Frontal cortex (tissue), 4 donors: ENCODE measurements at places on chromosomes 13 and 19.

DNA sequence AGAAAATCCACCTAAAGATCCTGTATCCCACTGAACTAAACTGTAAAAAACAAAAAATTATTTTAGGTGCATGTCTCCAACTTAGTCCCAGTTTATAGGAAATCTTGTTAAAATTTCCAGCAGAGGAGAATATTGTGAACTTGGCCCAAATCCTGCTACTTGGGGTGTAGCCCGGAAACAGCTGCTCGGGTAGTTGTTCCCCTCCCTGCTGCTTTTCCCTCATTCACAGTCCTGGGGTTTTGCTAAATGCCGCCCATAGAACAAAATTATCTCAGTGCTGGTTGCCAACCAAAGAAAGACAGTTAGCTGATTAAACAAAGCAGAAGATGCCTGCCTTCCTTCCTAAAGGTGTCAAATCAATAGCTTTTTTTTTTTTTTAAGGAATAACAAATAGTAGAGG, 330.5 kb upstream of the KLF12 start:
- no peak for DNase-seq

GRCh38 chr19:51450730-51451307, 7.4 kb downstream of the SIGLEC8 start:
- no peak for DNase-seq

GRCh38 chr13:46617885-46618284, 64.9 kb downstream of the LRCH1 start:
- no peak for DNase-seq

GRCh38 chr19:18023622-18024251, 15.8 kb downstream of the ARRDC2 start:
- DNase-seq = no peak

- DNase-seq = no peak
Measured at GRCh38 chr19:17309965-17310461, 650 bp downstream of the DDA1 start.

GRCh38 chr13:97339988-97340749, 93.8 kb upstream of the RAP2A start:
- DNase-seq = no peak

- no peak for DNase-seq
Measured at GRCh38 chr13:63492604-63493003, 2077.0 kb upstream of the PCDH20 start.

DNA sequence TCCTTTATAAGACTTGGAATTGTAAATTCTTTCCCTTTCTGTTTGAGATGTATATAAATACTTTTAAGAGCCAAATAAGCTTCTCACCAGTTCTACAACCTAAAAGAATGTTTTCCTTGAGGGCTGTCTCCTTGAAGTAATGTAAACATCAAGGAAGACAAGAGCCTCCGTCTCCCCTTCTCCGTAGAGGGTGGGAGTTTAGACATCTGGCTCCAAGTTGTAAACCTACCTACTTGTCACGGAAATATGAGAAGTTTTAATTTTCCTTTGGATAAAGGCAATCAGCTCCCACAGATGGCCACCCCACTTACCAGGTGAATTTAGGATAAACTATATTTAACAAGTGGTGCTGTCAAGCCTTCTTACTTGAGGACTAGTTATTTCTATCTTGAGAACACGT, 237.9 kb downstream of the NALCN start:
- DNase-seq = no peak

DNA sequence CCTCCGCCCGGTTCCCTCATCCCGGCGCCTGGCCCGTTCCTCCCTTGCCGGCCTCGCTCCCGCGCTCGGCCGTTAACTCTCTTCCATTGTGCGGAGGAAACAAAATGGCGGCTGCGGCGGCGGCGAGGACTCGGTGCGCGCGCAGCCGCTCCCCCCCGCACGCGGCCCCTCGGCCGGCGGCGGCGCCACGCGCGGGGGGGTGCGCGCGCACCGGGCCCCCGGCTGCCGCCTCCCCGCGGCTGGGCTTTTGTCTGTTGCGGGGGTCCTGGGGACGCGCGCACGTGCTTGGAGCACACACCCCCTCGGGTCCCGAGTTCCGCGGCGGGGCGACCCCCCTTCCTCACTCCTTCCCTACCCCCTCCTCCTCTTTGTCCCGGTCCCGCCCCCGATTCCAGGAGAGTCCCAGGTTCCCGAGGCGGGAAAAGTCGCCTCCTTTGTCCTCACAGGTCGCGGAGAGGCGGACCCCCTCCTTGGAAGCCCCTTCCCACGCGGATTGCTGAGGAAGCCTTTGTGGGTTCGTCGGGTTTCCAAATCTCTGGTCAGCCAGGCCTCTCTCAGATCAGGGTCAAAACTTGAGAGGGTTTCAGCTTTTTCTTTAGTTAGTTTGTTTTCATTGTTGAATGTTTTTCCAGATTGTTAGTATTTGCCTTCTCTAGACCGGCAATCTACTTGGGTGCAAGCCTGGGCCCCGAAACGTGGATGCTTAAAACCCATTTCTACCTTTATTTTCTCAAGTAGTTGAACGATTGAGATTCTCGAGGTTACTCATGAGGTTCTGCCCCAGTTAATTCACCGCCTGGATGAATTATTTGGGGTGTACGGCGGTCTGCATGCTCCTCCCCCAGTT, 687 bp downstream of the ILF3 start:
- peak; percentile 69 for DNase-seq

GRCh38 chr19:39426170-39426569, 9.6 kb downstream of the RPS16 start:
- no peak for DNase-seq

- no peak for DNase-seq
Measured at GRCh38 chr13:43846496-43847158, 32.9 kb downstream of the CCDC122 start.

DNA sequence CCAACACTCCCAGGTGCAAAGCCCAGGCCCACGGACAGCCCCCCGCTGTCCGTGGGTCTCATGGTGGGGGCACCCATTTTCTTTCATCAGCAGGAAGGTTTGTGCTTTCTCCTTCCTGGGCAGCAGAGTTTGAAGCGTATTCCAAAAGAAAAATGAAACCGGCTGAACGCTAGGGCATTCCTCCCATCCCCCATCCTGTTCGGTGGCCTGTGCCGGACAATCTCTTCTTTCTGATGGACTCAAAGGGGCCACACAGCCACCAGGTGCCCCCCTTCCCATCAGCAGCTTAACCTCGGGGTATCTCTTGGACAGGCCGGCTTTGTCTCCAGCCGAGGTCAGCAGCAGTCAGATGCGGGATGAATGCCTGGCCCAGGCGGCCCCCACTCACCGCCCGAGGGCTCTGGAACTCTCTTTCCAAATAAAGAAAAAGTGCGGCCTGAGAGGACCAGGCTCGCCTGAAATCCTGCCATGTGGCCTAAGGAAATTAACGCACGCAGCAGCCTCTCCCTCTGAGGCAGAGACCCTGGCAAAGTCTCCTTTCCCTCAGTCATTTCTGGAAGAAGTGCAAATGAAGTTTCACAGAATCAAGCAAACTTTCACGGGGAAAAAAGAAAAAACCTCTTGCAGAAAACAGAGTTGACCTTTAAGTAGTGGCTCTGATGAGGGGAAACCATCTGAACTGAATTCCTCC, 67.8 kb downstream of the RASA3 start:
- DNase-seq = no peak

DNA sequence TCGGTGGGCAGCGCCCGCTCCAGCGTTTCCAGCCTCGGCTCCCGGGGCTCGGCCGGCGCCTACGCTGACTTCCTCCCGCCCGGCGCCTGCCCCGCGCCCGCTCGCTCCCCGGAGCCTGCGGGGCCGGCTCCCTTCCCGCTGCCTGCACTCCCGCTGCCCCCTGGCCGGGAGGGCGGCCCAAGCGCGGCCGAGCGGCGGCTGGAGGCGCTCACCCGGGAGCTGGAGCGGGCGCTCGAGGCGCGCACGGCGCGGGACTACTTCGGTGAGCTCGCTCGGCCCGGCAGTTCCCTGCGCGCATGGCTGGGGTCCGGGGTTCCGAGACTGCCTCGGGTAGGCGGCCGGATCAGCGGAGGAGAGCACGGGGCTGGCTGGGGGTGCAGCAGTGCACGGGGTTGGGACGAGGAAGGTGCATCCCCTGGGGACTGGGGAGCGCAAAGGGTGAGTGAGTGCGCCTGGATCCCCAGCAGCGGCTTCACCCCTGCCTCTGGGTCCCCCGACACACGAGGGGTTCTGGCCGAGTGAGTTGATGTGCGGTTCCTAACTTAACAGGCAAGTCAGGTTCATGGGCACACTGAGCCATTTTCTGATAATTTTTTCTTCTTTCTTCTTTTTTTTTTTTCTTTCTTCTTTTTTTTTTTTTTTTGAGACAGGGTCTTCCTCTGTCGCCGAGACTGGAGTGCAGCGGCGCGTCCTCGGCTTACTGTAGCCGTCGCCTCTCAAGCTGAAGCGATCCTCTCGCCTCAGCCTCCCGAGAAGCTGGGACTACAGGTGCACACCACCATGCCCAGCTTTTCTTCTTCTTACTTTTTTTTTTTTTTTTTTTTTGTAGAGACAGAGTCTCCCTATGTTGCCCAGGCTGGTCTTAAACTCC, 1.1 kb downstream of the WTIP start:
- no peak for DNase-seq

- no peak for DNase-seq
Measured at GRCh38 chr13:113800576-113800926, 41.5 kb downstream of the TMEM255B start.

DNA sequence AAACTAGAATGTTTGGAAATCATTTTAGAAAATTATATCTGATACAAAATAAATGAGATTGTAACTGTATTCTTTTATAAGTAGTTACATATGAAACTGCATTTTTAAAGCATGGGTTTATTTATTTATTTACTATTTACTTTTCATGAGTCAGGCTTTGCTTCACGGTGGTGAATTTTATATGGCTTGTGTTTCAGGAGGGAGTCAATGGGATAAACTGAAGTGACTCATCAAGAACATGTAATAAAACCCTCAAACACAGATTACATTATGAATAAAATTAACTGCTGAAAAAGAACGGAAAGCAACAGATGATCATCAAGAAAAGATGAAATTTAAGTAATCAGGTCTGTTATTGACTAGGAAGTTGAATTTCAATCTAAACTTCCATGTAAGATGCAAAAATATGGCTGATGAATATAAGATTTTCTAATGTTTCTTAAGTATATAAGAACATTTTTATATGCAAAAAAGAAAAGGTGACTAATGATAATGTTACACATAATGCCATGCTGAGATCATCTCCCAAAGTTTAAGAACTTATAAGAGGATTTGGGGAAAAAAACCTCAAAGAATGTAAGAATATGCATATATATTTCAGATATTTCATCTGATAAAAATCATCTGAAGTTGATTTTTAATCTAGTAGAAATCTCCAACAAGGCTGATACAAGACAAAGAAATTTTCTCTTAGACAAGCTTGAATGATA, 383.6 kb downstream of the SLITRK1 start:
- DNase-seq = no peak
